ENCODE measurements at places on chromosomes 2 and 18.
A peak's percentile ranks its signal among the peaks of the same experiment; 100 is the strongest.

- no peak for DNase-seq
These were observed 91.0 kb downstream of the ICA1L start for GRCh38 chr2:202780514-202781021.

DNA sequence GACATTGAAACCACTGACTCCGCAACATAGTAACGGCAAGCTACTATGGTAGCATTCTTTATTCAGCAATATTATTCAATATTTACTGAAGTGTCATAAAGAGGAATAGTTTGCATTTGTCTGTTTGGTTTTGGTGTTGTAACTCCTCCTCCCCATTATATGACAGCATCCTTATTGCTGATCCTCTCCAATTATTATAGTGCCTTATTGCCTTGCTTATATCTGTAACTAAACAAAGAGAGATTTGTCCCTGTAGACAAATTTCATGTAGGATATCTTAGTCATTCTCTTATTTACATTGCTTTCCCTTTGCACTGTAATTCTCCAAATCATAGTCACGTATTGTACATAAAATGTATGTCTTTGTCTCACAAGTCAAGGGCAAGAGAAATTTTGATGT lies 1041.2 kb upstream of the ZEB2 start:
- no peak for DNase-seq

GRCh38 chr2:28387082-28387960 lies 5.3 kb upstream of the FOSL2 start:
- no peak for DNase-seq

DNA sequence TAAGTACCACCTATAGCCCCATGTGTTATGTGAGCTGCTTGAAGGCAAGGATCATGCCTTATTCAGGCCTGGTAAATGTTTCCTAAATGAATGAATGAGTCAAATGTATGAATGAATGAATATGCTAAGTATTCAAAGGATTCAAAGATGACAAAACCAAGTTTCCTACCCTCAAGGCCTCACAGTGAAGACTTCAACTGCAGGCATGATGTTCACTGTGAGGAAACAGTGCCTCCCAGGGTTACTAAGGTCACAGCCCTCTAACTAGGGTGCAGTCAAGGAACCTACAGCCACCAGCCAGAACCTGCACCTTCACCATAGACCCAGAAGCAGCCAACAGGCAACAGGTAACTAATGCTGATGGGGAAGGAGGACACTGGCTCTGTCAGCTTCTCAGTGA lies 69.3 kb downstream of the SUMO1 start:
- DNase-seq, result no peak

DNA sequence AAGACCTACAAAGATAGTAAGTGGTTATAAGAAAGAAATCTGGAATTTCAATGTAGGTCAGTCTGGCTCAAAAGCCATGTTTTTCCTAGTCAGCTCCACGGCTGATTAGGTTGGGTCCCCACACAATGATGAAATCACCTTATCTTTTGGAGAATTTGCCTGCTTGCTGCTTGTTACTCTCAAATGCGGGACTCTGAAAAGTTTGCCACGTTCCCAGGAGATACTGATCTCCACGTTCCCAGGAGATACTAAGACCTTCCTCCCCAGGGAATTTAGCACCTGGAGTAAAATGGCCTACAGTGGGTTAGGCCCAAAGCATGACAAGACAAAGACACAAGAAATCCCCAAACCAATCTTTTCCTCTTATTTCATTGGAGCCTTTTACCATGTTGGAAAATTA lies 449.6 kb downstream of the TNS1 start:
- DNase-seq, result no peak

GRCh38 chr18:35463827-35464226 lies 33.9 kb downstream of the INO80C start:
- DNase-seq, result no peak

DNA sequence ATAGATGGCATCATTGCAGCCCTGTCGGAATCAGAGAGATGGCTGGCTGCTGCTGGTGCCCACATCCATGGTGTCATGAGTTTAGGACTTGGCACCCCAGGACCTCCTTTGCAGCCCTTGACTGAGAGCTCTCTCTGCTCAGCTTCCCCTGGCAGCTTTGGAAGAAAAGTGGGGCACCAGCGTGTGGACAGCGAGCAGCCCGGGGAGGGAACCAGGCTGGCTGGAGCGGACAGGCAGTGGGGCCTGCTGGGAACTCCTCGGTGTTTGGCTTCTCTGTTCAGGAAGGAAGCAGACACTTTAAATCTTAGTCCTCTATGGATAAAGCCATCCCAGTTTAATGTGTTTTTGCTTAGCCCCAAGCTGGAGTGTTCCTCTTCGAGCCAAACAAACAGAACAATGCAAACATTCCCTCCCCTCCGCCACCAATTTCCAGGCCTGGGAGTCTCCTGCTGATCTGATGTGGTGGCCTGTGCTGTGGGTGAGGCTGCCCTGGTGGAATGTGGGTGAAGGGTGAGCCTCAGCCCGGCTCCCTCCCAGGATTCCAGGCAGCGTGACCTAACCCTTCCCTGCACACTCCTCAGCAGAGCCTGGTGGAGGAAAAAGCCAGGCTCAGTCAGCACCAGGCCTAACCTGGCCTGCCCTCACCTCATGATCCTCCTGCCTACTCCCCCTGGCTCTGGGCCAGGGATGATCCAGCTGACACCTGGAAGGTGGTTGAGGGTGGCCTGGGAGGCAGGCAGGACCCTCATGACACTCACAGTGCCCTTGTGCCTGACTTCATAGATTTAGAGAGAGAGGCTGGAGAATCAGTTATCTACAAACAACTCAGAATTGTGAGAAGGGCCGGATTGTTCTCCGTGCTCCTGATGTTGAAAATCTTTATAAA lies 21.6 kb upstream of the ITGB6 start:
- no peak for DNase-seq

GRCh38 chr18:63148449-63149301 lies 170.9 kb downstream of the BCL2 start:
- no peak for DNase-seq

DNA sequence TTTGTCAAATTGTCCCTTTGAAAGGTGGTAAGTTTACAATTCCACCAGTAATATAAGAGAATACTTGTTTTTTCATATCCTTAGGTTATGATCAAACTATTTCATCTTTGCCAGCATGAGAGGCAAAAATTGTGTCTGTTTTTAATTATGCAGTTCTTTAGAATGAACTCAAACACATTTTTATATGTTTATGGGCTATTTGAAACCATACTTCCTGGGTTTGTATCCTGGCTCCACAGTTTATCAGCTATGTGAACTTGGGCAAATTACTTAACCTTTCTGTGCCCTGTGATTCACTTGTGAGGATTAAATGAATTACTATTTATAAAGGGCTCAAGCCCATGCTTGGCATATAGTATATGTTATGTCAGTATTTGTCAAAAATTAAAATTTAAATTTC lies 109.4 kb downstream of the TANC1 start:
- no peak for DNase-seq

DNA sequence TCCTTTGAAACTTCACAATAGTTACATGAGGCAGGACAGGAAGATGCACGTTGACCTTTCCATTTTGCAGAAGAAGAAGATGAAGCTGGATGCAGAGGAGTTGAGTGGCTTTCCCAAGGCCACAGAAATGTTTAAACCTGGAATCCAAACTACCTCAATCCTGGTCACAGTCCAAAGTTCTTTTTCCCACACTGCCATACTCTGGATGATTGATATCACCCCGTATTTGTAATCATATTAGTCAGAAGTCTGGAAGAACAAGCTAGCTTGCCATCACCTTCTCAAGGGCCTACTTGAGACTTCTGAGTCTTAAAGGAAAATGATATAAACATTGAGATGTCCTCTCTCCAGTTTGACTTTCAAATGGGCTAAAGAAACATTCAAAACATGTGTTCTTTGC lies 190.1 kb downstream of the LNPK start:
- no peak for DNase-seq

GRCh38 chr2:120669971-120670370 lies 65.7 kb upstream of the GLI2 start:
- no peak for DNase-seq

DNA sequence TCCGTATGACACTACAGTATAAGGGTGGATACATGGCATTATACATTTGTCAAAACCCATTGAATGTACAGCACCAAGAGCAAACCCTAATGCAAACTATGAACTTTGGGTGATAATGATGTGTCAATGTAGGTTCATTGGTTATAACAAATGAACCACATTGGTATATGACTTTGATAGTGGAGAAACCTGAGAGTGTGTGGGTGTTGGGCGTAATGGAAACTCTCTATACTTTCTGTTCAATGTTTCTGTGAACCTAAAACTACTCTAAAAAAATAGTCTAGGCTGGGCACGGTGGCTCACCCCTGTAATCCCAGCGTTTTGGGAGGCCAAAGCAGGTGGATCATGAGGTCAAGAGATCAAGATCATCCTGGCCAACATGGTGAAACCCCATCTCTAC lies 6.5 kb upstream of the ACTG2 start:
- no peak for DNase-seq

GRCh38 chr18:78496079-78496478 lies 483.5 kb upstream of the SALL3 start:
- DNase-seq, result no peak

DNA sequence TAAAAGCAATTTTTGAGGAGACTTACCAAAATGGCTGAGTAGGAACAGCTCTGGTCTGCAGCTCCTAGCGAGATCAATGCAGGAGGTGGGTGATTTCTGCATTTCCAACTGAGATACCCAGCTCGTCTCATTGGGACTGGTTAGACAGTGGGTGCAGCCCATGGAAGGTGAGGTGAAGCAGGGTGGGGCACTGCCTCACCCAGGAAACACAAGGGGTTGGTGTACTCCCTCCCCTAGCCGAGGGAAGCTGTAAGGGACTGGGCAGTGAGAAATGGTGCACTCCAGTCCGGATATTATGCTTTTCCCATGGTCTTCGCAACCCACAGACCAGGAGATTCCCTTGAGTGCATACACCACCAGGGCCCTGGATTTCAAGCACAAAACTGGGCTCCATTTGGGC lies 419.0 kb downstream of the NUP35 start:
- DNase-seq, result no peak

DNA sequence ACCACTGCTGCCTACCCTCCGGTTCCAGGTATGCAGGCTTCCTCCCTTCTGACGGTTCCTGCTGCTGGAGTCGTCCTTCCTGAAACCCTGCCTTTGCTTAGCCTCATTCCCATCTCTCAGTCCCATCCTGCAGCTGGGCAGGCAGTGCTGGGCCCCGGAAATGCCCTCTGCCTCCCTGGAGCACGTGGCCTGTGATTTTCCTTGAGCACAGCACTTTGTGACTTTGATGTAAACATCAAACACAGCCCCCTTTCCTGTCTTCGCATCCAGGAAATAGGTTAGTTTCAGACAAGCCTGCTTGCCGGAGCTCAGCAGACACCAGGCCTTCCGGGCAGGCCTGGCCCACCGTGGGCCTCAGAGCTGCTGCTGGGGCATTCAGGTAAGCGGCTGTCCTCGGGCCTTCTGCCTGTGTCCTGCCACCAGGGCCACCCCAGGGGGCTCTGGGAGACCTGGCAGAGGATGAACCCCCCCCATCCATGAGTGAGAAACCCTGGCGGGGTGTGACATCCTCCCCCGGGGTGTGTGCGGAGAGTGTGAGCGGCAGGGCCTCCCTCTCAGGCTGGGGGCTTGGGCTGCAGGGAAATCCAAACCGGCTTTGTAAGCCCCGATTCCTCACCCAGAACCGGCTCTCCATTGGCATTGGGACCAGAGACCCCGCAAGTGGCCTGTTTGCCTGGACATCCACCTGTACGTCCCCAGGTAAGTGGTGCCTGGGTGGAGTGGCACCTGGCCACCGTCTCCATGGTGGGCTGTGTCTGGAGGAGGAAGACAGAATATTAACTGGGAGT lies at the start of gene ZAP70:
TSS of gene ZAP70 (plus strand) at position 281 of the 788 bp plus-strand sequence. CDS start 10,461 bp downstream, outside the sequence.
- peak; percentile 49 for DNase-seq
